ENCODE measurements at places on chromosomes 6 and 20. TPM values are rescaled to one million over a fixed set of nuclear protein-coding genes. Genes with fewer than 3 reads are reported as not detected.

The QRSL1 gene
- 11.7 TPM for total RNA-seq

The LBP gene
- not detected for total RNA-seq

The PDYN gene
- total RNA-seq = not detected

The C6orf58 gene
- total RNA-seq = not detected

The TPX2 gene
- 164 TPM for total RNA-seq

The OR12D1 gene
- not detected for total RNA-seq

The SPATS1 gene
- total RNA-seq = not detected

The CRISP3 gene
- total RNA-seq = 0.48 TPM

The CCR6 gene
- total RNA-seq = not detected

The PCMTD2 gene
- total RNA-seq = 80.1 TPM

The TFAP2D gene
- not detected for total RNA-seq

The POFUT1 gene
- 51.3 TPM for total RNA-seq

The SYNGAP1 gene
- 17.7 TPM for total RNA-seq

The CDH22 gene
- total RNA-seq = not detected

The MCUR1 gene
- total RNA-seq = 45.9 TPM

The ATP9A gene
- 22.4 TPM for total RNA-seq

The GSTA3 gene
- not detected for total RNA-seq

The FNDC1 gene
- not detected for total RNA-seq

The VGLL2 gene
- total RNA-seq = not detected

The NRSN1 gene
- total RNA-seq = not detected

The ARMH2 gene
- not detected for total RNA-seq

The SH3BGRL2 gene
- total RNA-seq = 27.4 TPM

The MANEA gene
- 7.2 TPM for total RNA-seq

The RBM38 gene
- 19.3 TPM for total RNA-seq

The MCCD1 gene
- total RNA-seq = not detected

The SLA2 gene
- not detected for total RNA-seq

The ZNF165 gene
- 10.5 TPM for total RNA-seq

The VWA7 gene
- total RNA-seq = 9.6 TPM

The ZNF391 gene
- total RNA-seq = 4.7 TPM

The SLC52A3 gene
- total RNA-seq = 6.9 TPM

The SAMD5 gene
- 2.0 TPM for total RNA-seq

The BMP7 gene
- 0.13 TPM for total RNA-seq

The FAM209B gene
- not detected for total RNA-seq

The PRL gene
- not detected for total RNA-seq

The SGK2 gene
- 3.1 TPM for total RNA-seq

The NKX2-4 gene
- total RNA-seq = not detected

The PHACTR1 gene
- total RNA-seq = not detected

The SNRPB gene
- 349 TPM for total RNA-seq

The TTLL9 gene
- total RNA-seq = 1.8 TPM

The NNAT gene
- total RNA-seq = not detected

The ZBTB12 gene
- total RNA-seq = 16.2 TPM

The BPIFA1 gene
- not detected for total RNA-seq

The DPPA5 gene
- not detected for total RNA-seq

The SYCP2L gene
- total RNA-seq = 12.6 TPM

The ERVFRD-1 gene
- total RNA-seq = not detected

The TAPBP gene
- 156 TPM for total RNA-seq

The OXT gene
- total RNA-seq = not detected

Data from PC-9 (cell line).